ENCODE measurements at places on chromosomes 6 and 20. TPM values are rescaled to one million over a fixed set of nuclear protein-coding genes. Genes with fewer than 3 reads are reported as not detected.

- DNase-seq: no peak
Observed at GRCh38 chr6:170294813-170295509, 4.1 kb upstream of the DLL1 start.

Gene ADGRB3
- 0.76 TPM for polyA plus RNA-seq

GRCh38 chr6:97440590-97441176 is 157.7 kb upstream of the MMS22L start:
- no peak for DNase-seq

GRCh38 chr6:53961679-53962370 is 149.4 kb upstream of the MLIP start:
- DNase-seq: no peak

Gene RNF217
- 51.8 TPM for polyA plus RNA-seq

DNA sequence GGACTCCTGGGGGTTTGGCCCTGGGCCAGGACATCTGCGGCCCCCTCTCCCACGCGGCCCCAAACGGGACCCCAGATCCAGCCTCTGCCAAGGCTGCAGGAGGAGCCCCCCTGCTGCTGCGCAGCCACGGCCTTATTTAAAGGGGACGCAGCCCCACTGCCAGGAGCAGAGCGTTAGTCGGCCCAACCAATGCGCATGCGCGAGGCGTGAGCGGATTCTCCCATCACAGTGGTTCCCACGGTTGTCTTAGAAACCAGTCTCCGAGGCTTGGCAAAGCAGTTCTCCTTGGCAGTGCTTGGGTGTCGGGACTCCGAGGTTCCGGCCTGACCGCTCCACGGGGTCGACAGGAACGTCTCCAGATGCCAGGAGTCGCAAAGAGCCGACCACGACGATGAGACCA is 288.3 kb upstream of the ZNF337 start:
- no peak for DNase-seq

Gene DACT2
- 1.6 TPM for polyA plus RNA-seq

Gene PDE10A
- 7.6 TPM for polyA plus RNA-seq

Gene RIMS4
- polyA plus RNA-seq: 7.6 TPM

DNA sequence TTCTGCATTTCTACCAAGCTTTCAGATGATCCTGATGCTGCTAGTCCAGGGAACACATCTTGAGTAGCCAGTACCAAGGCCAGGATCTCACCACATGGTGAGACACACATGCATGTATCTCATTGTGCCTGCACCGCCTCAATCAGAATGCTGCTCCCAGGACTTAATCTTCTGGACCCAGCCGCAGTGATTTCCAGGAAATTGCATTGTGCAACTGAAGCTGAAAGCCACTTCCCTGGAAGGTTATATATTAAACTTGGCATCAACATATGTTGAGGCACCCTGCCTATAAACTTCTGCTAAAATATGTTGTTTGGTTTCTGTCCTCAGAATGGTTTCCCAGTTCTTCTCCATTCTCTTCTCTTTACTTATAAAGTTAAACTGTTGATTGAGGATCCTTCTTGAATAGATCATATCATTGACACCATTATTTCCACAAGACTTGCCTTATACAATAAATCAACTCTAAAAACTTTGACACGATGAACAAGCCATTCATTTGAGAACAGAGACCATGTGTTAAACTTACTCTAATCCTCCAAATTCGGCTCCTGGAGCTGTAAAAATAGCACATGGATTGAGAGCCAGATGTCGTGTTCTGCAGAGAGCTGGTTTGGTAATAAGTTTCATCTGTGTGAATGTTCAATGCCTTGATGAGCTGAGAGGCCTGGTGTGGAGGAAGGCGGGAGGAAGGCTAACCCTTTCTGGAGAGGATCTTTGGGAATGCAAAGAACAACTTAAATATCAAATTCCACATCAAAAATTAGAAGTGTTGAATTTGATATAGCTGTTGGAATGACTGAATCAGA is 65.0 kb upstream of the PCSK2 start:
- peak; percentile 20 for DNase-seq

Gene C6orf132
- polyA plus RNA-seq: 0.29 TPM

DNA sequence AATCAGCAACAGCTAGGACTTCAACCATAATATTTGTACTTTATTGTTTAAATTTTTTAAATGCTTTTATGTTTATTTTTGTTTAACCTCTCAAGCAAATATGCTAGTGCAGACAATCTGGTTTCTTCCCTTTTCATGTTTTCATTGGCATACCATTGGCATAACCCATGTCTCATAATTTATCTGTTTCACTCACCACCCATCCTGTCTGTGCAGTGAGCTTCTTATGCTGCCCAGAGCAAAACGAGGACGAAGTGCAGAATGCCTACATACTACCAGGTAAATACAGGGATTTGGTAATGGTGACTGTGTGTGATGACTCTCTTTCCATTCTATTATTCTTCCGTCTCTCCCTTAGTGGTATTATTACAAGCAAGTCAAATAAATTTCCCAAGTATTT is 361.4 kb upstream of the KCNQ5 start:
- DNase-seq: no peak

Gene SPATS1
- not detected for polyA plus RNA-seq

- no peak for DNase-seq
Observed at GRCh38 chr20:50995506-50995905, 27.4 kb downstream of the KCNG1 start.

Gene RSPO3
- polyA plus RNA-seq: 11.7 TPM

DNA sequence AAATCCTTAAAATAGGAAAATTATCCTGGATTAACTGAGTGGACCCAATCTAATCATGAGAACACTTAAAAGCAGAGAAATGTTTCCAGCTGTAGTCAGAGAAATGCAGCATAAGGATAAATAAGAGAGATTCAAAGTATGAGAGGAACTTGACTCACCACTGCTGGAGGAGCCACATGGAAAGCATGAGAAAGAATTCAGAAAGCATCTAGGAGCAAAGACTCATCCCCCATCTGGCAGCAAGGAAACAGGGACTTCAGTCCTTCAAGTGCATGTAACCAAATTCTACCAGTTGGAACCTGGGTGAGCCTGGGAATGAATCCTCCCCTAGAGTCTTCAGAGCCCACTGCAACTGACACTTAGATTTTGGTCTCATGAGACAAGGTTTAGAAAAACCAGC is 33.7 kb downstream of the RNF146 start:
- DNase-seq: no peak

GRCh38 chr20:50478162-50478990 is 31.8 kb upstream of the PTPN1 start:
- no peak for DNase-seq

Gene PRR18
- polyA plus RNA-seq: 1.1 TPM

Gene PYGB
- polyA plus RNA-seq: 24.4 TPM

- DNase-seq: no peak
Observed at GRCh38 chr6:152232501-152233151, 404.5 kb downstream of the SYNE1 start.

Measured in forelimb muscle (tissue), 1 donor.